ENCODE measurements at places on chromosomes 12 and 14. TPM values are rescaled to one million over a fixed set of nuclear protein-coding genes. Genes with fewer than 3 reads are reported as not detected.

MYO1A gene
- total RNA-seq: not detected

NFATC4 gene
- total RNA-seq: not detected

NRDE2 gene
- 8.3 TPM for total RNA-seq

TMEM63C gene
- 0.98 TPM for total RNA-seq

CNPY2 gene
- 109 TPM for total RNA-seq

SNRPF gene
- 54.8 TPM for total RNA-seq

ETFRF1 gene
- total RNA-seq: 35.6 TPM

TMEM253 gene
- 0.17 TPM for total RNA-seq

ARL6IP4 gene
- total RNA-seq: 228 TPM

SLC35E3 gene
- total RNA-seq: 1.8 TPM

SYCP3 gene
- not detected for total RNA-seq

DNA sequence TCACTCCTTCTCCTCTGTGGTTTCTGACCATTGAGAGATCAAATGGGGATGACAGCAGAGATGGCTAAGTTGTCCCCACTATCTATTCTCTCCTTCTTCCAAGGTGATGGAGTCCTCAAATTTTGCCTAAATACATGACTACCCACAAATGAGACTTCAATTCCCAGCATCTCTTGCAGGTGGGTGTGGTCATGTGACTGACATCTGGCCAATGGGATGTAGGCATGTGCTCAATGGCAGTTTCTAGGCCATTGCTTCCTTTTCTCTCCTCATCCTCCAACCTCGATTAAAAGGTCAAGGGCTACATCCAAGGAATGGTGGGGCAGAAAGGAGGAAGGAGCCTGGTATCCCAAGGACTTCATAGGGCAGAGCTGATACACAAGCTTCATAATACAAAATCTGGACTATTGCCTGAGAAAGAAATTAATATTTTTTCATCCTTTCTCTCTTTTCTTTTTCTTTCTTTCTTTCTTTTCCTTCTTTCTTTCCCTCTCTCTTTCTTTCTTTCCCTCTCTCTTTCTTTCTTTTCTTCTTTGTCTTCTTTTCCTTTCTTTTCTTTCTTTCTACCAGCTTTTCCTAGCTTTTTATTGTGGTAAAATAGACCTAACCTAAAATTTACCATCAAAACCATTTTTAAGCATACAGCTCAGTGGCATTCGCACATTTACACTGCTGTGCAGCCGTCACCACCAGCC is 100.9 kb upstream of the PRB2 start:
- no peak for DNase-seq

DNA sequence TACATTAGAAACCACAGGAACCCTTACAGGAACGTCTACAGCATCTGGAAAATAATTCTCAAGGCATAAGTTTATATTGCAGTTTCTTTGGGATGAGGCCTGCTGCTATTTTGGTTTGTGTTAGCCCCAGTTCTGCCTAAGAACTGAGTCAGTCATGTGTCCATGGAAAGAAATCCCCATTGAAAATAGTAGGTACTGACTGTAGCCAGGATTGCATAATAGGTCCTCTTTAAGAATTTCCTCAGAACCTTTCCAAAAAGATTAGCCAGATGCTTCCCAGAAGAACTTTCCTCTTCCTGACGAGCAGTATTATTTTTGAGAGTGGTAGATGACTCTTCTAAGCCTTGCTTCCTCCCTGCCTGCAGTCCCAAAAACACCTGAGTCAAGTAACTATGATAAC is 52.6 kb downstream of the RASSF8 start:
- DNase-seq: no peak

DNA sequence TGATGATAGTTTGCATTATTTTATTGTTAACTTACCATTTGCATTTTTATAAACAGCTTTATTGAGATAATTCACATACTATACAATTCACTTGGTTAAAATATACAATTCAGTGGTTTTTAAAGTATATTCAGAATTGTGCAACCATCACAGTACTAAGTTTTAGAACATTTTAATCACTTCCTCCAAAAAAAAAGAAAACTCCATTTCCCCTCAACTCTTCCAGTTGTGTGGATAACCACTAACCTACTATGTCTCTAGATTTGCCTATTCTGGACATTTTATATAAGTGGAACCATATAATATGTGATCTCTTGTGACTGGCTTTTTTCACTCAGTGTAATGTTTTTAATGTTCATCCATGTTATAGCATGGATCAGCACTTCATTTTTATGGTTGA is 41.3 kb downstream of the WNK1 start:
- DNase-seq: no peak

DNA sequence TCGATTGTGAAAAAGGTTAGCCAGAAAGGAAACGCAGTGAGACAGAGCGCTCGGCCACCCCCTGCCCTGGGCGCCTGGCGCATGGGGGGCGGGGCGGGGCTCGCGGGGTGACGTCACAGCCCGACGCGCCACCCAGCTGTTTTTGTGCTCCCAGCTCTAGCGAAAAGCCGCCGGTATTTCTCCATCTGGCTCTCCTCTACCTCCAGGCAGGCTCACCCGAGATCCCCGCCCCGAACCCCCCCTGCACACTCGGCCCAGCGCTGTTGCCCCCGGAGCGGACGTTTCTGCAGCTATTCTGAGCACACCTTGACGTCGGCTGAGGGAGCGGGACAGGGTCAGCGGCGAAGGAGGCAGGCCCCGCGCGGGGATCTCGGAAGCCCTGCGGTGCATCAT is at the start of gene GABARAPL1:
Gene GABARAPL1, plus strand, starts transcription at position 139 of the 393 bp plus-strand sequence. Its CDS starts 253 bp downstream, at position 392.
- DNase-seq: peak; percentile 46

DNA sequence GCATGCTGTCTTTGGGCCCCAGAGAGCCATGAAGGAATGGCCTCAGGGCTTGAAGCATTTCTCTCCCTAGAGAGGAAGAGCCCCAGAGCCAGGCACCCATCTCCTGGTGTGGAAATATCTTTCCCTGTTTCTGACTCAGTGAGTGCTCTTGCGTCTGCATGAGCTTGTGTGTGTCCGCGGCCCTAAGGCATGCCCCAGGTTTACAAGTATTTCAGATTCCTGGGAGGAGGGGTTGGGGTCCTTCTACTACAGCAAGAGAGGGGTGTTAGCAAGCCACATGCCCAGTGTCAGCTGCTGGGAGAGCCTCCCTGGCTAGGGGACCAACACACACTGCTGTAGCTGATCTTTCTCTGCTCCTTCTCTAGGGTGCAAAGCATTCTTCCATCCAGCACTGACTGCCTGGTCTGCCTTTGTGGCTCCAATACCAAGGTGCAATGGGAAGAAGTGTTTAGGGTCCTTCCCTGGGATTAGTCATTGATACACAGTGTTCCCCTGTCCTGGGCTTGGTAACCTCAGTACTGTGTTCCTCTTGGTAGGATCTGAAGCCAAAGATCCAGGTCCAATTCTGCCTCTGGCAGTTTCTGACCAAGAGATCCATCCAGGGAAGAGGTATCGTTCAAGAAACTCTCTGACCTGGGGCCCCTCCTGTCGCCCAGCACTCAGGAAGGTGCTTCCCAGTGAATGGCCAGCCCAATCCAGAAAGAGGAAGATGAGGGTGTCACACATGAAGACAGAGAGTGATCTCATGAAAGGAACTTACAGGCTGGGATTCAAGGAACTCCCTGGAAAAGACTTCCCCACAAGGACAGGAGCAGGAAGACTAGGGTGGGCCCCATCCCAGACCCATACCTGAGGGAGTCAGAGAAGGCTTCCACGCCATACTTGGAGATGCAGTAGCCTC is 3.1 kb downstream of the RDH16 start:
- DNase-seq: no peak

- DNase-seq: no peak
Measured at GRCh38 chr14:76484355-76484754, 108.4 kb downstream of the ESRRB start.

DNA sequence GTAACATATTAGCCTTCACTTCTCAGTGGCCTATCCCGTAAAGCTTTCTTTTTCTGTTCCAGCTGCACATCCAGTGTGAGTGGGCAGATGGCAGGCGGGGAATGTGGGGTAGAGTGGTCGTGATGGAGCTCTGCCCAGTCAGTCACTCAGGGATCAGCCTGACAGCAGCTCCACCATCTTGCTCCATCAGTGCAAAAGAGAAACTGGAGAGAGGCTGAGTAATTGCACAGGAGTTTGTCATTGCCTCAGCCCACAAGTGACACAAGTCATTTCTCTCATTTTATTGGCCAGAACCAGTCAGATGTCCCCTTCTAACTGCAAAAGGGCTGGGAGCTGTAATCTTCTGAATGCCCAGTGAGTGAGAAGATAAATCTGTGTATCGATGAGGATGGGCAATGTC is 66.5 kb downstream of the ATP23 start:
- no peak for DNase-seq

- DNase-seq: no peak
Measured at GRCh38 chr12:116630762-116631161, 71.6 kb downstream of the MAP1LC3B2 start.

- no peak for DNase-seq
Measured at GRCh38 chr12:108890208-108890607, 10.3 kb downstream of the DAO start.

DNA sequence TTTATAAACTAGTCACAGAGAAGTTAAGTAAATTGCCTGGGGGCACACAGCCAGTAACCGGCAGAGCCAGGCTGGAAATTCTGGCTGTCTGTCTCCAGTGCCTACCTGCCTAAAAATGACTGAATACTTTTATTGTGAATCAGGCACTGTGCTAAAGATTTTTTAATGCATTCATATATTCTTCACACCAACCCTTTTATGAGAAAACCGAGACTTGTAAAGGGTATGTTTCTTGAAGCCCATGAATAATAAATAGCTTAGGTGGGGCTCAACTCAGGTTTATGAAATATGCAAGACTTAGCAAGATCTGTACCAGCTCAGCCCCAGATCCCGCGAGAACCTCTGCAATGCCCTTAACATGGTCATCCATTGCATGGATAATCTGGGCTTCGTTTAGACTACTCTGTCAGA is 60.8 kb downstream of the TMCC3 start:
- DNase-seq: no peak

DNA sequence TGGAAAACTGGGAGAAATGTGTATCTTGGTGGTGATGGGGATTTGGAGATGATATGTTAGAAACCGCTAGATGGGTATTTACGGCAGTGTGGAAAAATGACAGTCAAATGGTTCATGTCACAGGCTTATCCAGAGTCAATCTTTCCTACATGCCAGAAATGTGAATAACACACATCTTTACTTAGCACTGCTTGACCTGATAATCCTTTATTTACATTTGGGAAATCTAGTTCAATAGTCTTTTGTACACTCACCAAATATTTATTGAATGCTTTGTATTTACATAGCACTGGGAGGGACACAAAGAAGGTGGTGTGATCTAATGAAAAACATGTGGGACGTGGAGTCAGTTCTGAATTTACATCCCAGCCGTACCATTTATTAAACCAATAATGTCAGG is 208.2 kb downstream of the DIO2 start:
- no peak for DNase-seq

GRCh38 chr12:52618866-52619265 is 507 bp upstream of the KRT73 start:
- DNase-seq: no peak

DNA sequence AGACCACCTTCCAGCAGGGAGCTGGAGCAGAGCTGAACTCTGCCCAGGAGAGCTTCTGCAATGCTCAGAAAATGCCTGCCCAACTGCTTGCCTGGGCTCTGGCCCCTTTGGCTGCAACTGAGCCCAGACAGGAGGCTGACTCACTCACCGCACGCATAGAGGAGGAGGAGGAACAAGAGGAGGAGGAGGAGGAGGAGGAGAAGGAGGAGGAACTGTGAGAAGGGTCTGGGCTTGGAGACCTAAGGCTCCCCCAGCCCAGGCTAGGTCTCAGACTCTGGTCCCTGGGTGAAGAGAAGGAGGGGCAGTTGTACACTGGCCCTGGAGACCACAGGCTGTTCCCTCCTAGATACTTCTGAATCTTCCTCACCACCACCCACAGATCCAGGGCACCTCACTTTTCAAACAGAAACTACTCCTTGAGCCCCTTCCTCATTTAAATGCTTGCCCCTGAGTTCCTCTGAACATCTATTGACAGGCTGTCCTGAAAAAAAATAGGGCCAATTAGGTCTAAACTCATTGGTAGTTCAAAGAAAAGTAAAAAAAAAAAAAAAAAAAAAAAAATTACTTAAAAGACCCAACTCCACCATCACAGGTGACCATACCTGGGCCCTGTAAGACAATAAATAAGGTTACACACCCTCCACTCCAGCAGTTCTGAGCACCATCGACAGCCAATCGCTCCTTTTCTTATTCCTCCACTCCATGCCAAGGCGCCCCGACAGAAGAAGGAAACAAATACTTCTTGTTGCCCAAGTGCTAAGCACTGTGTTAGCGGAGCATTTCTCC is 674 bp downstream of the VDR start:
- peak; percentile 66 for DNase-seq

DNA sequence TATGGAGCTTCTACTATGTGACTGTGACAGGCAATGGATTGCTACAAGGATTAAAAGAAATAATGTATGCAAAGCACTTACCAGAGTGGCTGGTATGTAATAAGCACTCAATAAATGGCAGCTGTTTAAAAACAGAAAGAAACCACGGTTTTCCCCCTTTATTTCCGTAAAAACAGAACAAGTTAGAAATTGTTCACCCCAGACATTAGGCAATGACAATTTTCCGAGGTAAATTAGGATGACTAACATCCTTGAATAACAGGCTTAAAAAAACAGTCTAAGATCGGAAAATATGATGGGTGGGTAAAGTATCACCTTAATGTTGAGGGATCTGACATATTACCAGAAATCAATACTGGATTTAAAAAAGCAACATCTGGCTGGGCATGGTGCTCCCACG is 20.9 kb upstream of the CNIH1 start:
- DNase-seq: no peak

DNA sequence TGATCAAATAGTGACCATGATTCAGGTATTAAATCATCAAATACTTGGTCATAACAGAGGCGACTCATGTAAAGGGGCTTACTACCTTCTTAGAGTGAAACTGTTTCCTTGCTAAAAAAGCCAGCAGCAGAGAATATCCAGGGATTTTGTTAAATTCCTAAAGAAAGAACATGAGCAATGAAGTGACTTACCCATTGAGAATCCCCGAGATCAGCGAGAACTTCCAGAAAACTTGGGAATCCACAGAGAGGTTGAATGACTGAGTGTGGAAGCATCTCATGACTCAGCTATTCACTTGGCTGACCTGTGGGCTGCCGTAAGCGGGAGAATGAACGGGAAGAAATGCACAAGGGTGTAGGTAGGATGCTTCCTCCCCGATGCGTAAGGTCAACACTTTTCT is 85.3 kb upstream of the KCNA1 start:
- peak; percentile 64 for DNase-seq

- no peak for DNase-seq
Measured at GRCh38 chr14:71372411-71372838, 465.2 kb downstream of the PCNX1 start.

DNA sequence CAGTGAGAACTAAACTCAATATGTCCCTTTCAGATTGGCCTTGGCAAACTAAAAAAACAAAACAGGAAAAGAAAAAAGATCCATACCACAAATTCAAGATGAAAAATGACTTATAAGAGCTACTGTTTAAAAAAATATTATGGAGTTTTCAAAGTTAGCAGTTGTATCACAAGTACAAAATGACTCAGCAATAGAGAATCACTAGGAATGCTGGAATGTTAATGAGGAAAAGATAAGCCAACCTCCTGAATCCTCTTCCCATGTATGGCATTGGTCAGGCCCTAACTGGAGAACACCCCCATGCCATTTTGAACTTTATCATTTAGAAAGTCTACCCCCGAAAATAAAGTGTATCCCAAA is 62.2 kb downstream of the PPP1R36 start:
- peak; percentile 86 for DNase-seq

GRCh38 chr12:82655751-82656150 is 31.0 kb upstream of the TMTC2 start:
- no peak for DNase-seq

- no peak for DNase-seq
Measured at GRCh38 chr12:78918268-78918667, 53.7 kb downstream of the SYT1 start.
